ENCODE measurements at places on chromosomes 6 and 20.
A peak's percentile ranks its signal among the peaks of the same experiment; 100 is the strongest.

GRCh38 chr6:131923356-131923755, 27.8 kb downstream of the CCN2 start:
- DNase-seq, result peak; percentile 32

GRCh38 chr6:37182736-37183590, 13.0 kb downstream of the PIM1 start:
- DNase-seq, result no peak

- no peak for DNase-seq
These were observed 43.5 kb upstream of the FRMD1 start for GRCh38 chr6:168122521-168122920.

DNA sequence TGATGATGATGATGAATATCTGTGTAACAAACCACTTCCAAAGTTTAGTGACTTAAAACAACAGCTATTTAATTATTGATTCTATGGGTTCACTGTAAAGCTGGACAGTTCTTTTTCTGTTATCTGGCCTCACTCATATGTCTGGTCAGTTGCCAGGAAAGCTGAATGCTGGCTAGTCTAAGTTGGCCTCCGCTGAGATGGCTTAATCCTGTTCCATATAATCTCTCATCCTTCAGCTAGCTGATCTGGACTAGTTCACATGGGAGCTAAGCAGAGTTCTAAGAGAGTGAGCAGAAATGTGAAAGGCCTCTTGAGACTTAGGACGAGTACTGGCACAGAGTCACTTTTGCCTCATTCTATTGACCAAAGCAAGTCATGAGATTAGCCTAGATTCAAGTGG, 334.7 kb upstream of the FLRT3 start:
- no peak for DNase-seq

DNA sequence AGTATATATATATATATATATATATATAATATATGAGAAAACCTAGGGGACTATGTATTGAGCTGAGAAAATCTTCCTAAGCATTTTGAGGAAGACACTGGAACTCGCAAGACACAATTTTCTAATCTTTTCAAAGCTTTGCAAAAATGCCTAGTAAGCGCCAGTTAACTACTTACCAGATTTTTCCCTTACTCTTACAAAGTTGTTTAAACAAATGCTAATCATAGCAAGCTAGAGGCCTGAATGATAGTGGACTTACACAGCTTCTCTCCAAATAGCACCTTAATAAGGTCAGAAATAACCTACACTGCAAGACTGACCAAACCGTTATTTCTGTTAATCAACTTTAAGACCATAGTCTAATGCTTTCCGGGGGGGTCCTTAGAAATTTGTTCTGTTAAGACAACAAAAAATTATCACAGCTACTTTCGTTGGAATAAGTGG, 56.1 kb upstream of the HFE start:
- no peak for DNase-seq

DNA sequence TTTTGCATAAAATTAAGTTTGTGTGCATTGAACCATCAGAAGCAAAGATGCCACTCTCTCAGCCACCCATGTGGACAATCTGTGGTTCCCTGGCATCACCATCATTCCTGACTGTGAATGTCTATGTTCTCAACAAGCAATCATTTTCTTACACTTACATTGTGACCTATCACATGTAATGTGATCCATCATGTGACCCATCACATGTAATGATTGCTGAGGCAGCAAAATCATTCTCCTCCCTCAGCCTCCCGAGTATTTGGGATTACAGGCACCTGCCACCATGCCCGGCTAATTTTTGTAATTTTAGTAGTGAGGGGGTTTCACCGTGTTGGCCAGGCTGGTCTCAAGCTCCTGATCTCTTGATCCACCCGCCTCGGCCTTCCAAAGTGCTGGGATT, 22.0 kb upstream of the ZNF133 start:
- DNase-seq, result no peak

GRCh38 chr6:132568611-132569010, 1.5 kb upstream of the TAAR6 start:
- no peak for DNase-seq

GRCh38 chr20:60332523-60332922, 374.3 kb downstream of the CDH26 start:
- DNase-seq, result no peak
